ENCODE measurements at places on chromosomes 12 and 14. TPM values are rescaled to one million over a fixed set of nuclear protein-coding genes. Genes with fewer than 3 reads are reported as not detected.
A peak's percentile ranks its signal among the peaks of the same experiment; 100 is the strongest.

- DNase-seq: no peak
These were observed 3.0 kb downstream of the LGR5 start for GRCh38 chr12:71442567-71442931.

TAS2R8 gene
- total RNA-seq: not detected

GPRC5D gene
- not detected for total RNA-seq

TTC9 gene
- 8.1 TPM for total RNA-seq

DNA sequence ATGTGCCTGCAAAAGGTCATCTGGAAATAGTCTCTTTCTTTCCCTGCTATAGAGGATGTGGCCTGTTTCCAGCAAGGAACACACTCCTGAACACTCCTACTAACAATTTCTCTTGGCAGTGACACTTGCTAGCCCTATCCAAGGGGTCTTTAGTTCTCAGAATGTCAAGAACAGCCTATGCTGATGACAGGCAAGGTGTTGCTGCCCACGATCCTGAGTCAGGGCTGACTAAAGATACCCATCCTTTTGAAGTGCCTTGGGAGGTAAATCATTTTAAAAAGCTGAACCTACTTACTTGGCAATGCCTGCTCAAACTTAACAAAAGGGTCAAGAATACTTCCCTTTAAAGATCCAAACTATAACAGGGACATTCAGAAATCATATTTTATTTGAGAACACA is 1146.4 kb downstream of the VRK1 start:
- DNase-seq: no peak

KERA gene
- total RNA-seq: not detected

- DNase-seq: peak; percentile 40
These were observed 110.1 kb downstream of the SAMD4A start for GRCh38 chr14:54676812-54677708.

RHEBL1 gene
- total RNA-seq: 0.29 TPM

DNA sequence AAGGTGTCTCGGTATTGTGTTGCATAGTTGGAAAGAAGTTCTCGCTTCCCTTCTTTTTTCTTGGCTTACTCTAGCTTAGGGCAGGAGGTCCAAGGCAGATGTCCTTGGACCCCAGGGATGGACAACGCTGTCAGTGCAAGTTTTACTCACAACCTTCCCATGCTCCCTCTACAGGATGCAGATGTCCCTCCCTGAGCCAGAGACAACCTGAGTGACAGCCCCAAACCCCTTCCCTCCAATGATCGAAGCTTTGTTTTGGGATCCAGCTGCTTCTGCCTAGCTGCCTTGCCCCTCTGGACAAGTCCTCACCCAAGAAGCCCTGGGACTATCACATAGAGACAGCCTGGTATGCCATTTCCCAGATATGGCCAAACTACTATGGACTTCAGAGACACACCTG is 112.0 kb upstream of the RAP1B start:
- DNase-seq: no peak

- no peak for DNase-seq
These were observed 22.3 kb upstream of the SSPN start for GRCh38 chr12:26172946-26173552.

- no peak for DNase-seq
These were observed 409.3 kb upstream of the TBX3 start for GRCh38 chr12:115093261-115093660.

GRCh38 chr12:84730561-84731162 is 181.9 kb downstream of the SLC6A15 start:
- no peak for DNase-seq

DNA sequence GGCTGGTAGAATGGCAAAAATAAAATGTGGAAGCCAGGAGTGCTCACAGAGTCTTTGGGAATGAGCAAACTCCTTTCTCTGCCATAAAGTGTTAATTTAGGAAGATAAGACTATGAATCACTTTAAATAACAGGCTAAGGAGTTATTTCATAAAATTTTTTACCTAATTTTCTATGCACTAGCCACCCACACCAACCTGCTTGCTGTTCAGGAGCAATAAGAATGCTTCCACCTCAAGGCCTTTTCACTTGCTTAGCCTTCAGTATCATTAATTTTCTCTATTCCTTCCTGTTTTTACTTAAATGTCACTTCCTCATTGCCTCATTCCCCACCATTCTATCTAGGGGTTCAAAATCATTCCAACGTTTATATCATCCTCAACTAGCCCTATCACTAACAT is 326.8 kb downstream of the CCER1 start:
- DNase-seq: no peak

DNA sequence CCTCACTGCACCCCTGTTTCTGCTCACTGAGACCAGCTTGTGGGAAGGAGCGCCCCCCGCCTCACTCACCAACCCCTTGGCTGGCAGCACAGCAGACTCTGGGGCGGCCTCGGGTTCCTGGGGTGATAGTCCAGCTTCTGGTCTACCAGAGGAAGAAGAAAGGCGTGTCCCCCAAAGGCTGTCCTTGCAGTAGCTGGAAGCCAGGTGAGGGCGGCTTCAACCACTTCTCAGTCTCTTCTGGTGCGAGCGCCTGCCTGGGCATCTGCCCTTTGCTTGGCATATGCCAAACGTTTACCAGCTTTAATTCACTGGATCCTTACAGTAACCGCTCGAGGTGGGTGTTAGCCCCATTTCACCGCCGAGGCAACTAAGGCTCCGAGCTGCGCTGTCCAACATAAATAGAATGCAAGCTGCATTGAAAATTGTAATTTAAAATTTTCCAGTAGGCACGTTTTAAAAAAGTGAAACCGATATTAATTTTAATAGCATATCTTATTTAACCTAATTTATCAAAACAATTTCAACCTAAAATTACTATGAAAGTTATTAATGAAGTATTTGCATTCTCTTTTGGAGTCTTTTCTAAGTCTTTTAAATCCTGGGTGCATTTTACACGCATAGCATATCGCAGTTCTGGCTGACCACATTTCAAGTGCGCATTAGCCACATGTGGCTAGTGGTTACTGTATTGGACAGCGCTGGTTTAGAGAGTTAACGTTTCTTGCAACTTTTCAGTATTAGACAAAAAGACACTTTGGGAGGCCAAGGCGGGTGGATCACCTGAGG is 872 bp downstream of the FAM177A1 start:
- peak; percentile 46 for DNase-seq

GRCh38 chr12:93015871-93016751 is 87.0 kb upstream of the EEA1 start:
- DNase-seq: peak; percentile 77

DNA sequence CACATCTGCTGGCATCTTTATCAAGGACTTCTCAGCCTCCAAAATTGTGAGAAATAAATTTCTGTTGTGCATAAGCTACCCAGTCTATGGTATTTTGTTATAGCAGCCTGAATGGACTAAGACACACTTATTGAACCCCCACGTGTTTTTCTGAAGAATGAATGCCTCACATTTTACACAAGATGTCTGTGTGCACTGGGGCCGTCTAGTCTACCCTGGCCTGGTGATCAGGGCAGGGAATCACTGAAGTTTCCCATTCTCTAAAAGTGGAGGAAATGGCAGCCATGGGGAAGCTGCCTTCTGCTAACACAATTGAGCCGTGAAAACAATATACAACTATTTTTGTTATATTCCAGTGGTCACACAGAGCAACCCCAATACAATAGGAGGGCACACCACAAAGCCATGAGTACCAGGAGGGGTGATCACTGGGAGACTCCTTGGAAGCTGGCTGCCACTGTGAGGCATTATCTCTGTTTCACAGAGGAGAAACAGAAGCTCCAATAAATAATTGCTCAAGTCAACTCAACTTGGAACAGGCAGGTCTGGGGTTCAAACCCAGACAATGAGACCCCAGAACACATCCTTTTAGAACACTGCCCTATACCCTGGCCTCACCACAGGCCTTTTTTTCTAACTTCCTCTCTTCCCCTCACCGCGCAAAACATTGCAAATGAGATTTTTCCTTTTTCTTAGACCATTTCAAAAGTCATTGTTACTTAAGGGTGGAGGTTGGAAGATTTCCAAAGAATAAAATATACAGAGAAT is 18.3 kb upstream of the LTA4H start:
- no peak for DNase-seq

DNA sequence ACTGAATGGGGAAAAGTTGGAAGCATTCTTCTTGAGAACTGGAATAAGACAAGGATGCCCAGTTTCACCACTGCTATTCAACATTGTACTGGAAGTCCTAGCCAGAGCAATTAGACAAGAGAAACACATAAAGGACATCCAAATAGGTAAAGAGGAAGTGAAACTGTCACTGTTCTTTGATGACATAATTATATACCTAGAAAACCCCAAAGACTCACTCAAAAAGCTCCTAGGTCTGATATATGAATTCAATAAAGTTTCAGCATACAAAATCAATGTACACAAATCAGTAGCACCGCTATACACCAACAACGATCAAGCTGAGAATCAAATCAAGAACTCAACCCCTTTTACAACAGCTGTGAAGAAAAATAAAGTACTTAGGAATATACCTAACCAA is 157.3 kb upstream of the DDHD1 start:
- no peak for DNase-seq

SLC39A2 gene
- total RNA-seq: not detected

PAH gene
- 958 TPM for total RNA-seq

IFI27 gene
- 478 TPM for total RNA-seq

- DNase-seq: peak; percentile 37
These were observed 336.4 kb downstream of the CACNA1C start for GRCh38 chr12:2389079-2389790.

- DNase-seq: no peak
These were observed 19.4 kb downstream of the MEG3 start for GRCh38 chr14:100845341-100845740.

- no peak for DNase-seq
These were observed 44.9 kb downstream of the ATP2B1 start for GRCh38 chr12:89663577-89664357.

- DNase-seq: no peak
These were observed 2.1 kb downstream of the FBXO21 start for GRCh38 chr12:117188121-117188665.

DNA sequence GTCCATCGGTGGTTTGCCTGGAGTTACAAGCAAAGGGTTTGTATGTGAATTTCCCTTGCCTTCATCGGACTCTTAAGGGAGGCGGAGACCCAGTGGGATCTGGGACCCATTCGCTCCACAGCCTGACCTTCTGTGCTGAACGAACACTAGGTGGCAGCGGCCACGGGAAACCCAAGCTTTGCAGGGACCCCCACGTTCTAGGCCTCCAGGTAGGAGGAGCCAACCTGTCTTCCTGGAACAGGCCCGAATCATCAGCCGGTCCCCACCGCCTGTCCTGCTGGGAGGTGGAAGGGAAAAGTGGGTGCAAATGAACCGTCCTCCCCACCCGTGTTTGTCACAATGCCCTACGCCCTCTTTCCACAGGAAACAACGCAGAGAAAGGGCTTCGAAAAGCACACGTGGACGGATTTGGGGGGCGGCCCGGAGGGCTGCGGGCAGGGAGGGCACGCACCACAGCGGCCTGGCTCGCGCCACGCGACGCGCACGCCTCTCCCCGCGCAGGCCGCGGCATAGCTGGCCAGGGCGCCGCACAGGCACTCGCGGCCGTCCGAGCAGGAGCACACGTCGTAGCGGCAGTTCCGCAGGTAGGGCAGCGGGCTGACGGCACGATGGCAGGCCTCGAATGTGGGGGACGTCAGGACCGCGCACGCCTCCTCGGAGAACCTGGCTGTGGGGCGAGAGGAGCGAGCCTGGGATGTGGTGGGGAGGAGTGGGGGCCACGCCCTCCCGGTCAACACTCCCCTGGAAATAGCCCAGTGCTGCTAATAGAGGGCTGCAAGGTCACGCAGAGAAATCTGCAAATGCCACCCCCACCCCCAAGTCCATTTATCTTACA is 67.8 kb downstream of the VWF start:
- DNase-seq: no peak

All from mucosa of gallbladder (tissue), 1 donor.